ENCODE measurements at places on chromosomes 2 and 18.

DNA sequence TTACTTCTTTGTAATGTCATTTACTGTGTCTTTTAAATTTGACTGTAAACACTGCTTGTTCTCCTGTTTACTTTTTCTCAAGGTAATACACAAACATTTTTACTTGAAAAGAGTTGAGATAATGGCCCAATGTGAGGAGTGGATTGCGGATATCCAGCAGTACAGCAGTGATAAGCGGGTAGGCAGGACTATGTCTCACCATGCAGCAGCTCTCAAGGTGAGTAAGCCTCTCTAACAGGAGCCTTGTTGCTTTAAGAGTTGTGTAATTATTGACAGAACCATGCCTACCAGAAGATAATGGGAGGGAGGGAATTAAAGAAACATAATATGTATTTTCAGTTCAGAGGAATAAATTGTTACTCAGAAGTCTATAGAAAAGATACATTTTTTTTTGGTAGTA is 16.5 kb upstream of the TTC27 start:
- no peak for DNase-seq

- no peak for DNase-seq
Measured at GRCh38 chr2:181318504-181319280, 138.5 kb upstream of the ITGA4 start.

DNA sequence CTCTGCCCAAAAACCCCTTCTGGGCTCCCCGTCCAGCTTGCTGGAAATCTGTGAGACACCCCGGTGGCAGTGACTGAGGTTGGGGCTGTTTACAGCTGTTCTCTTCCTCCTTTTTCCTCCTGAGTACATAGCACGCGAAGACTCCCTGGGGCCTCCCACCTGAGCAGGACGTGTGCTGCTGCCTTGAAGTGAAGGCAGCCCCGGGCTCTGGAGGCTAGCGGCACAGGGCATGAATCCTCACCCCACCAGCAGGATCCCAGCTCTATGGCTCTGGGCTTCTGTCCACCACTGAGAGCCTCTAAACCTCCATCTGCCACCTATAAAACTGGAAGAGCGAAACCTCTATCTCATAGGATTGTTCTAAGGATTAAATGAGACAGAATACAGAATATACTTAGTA is 182.5 kb downstream of the TMEM163 start:
- DNase-seq, result no peak

DNA sequence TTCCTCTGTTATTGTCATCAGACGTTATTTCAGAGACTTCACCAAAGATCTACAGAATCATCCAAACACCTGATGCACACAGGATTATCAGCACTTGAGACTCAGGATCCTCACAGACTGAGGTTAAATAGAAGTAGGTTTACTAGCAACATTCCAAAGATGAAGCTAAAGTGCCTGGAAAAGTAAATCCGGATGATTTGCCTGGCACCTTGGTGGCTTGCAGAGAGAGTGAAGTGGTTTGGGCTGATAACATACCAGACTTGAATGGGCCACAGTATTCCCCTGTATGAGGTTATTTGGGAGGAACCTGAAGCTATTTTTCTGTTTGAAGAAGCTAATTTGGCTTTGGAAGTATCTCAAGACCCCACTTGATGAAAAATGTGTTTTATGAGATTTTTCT is 51.0 kb downstream of the OXER1 start:
- no peak for DNase-seq

DNA sequence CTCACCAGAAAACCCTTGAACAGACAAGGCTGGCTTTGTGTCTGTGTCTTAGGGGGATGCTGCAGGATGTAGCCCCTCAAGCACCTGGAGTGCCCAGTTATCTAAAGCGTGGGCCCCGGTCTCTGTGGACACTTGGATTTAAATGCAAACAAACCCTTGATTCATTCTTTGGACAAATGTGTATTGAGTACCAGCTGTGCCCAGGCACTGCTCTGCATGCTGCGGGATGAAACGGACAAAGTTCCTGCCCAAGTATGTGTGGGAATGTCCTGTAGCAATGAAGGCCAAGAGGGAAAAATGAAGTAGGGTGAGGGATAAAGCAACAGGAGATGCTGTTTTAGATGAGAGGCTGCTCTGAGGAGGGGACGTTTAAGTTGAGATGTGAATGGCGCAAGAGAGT is 53.9 kb downstream of the BOLA3 start:
- DNase-seq, result no peak

DNA sequence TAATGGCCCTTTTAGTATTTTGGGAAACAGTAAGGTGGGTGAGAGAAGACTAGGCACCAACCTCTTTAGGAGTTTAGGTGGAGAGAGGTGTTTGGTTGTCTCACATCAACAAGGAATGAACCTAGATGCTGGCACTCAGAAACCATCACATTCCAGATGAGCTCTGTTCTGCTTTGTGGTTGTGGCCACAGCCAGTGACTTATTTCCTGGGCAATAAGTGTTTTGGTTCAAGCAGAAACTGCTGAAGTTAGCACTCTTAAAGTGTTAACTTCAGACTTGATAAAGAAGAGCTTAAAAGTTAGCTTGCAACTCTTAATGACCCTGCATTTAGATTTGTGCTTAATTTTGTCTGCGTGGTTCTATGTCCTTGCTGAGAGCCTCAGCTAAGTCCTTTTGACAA is 929.2 kb downstream of the SLC4A3 start:
- DNase-seq, result no peak

DNA sequence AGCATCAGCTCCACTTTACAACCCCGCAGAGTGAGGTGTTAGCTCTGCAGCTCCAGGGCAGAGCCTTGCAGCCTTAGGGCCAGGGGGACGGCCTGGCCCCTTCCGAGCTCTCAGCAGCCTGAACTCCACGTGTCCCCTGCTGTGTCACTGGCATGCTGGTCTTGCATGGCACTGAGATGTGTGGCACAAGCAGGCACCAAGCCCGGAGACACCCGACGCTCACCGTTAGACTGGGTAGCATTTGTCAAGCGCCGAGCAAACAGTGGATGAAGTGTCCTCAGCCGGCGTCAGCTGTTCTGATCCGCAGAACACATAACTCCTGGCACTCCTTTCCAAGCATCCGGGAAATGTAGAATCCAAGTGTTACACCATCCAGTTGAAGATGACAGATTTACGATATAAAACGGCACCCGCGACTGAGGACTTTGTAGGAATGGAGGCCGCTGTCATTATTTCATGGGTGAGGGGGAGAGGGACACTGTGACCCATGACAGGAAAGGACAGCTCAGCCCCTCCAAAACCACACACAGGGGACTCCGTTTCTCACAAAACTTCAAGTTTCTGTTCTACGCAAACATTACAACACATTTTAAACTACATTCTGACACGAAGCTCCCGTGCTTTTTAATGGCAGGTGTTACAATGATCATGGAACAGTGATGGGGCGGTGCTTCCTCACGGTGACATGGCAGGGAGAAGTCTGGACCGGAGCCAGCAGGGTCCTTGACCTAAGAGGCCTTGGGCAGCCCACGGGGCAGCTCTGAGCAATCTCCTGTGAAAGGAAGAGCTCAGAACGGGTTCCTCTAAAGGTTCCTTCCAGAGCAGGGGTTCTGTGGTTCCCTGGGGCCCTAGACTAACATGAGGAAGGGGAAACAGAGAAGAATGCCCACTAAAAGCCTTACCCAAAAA is 89.4 kb downstream of the HDAC4 start:
- no peak for DNase-seq

DNA sequence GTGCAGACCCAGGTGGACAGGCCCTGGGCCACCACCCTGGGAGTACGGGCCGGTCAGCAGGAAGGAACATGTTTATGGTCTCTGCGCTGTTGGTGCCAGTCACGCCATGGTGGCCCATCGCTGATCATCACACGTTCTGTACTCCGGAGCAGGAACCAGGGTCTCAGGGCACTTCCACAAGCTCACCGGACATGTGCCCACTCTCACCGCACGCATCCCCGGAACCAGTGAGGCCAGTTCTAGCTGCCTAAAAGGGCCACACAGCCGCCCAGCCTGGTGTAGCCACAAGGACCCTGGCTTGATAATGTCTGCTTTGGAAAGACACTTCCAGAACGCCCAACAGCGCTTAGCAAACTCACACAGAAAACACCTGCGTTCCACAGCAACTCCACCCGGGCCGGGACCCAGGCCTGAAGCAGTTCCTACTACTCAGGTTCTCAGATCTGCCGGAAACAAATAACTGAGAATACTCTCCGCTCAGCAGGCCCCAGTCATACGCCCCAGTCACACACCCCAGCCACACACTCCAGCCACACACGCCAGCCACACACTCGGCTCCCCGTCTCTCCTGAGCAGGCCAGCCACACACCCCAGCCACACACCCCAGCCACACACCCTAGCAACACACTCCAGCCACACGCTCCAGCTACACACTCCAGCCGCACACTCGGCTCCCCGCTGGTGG is 123.3 kb downstream of the HDAC4 start:
- DNase-seq, result no peak

GRCh38 chr18:4107049-4107467 is 348.0 kb downstream of the DLGAP1 start:
- DNase-seq, result no peak

- no peak for DNase-seq
Measured at GRCh38 chr18:11663439-11664029, 25.5 kb upstream of the GNAL start.

DNA sequence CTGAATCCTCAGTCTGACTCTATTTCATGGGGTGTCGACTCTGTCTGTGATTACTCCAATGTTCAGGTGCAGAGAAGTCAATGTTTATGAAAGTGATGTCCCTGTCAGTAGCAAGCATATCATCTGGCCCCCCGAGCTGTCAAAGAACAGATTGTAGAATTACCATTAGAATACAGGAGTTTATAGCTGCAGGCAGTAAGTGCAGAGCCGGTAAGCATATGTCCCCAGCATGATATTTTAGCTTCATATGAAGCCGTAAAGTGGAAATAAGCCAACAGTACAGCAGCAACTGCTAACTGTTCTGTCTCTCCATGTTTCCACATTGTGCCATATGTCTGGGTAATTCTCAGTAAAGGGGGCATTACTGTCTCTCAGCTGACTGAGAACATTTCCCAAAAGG is 541.8 kb downstream of the SOX11 start:
- no peak for DNase-seq

GRCh38 chr2:95292623-95293260 is 4.4 kb upstream of the KCNIP3 start:
- DNase-seq, result no peak

GRCh38 chr2:73008766-73009135 is 62.8 kb downstream of the SFXN5 start:
- DNase-seq, result no peak

- DNase-seq, result no peak
Measured at GRCh38 chr2:127561371-127561770, 25.9 kb downstream of the MYO7B start.

GRCh38 chr2:237967463-237967951 is 693 bp downstream of the UBE2F start:
- DNase-seq, result no peak

- DNase-seq, result no peak
Measured at GRCh38 chr2:151906633-151906998, 78.4 kb upstream of the ARL5A start.

DNA sequence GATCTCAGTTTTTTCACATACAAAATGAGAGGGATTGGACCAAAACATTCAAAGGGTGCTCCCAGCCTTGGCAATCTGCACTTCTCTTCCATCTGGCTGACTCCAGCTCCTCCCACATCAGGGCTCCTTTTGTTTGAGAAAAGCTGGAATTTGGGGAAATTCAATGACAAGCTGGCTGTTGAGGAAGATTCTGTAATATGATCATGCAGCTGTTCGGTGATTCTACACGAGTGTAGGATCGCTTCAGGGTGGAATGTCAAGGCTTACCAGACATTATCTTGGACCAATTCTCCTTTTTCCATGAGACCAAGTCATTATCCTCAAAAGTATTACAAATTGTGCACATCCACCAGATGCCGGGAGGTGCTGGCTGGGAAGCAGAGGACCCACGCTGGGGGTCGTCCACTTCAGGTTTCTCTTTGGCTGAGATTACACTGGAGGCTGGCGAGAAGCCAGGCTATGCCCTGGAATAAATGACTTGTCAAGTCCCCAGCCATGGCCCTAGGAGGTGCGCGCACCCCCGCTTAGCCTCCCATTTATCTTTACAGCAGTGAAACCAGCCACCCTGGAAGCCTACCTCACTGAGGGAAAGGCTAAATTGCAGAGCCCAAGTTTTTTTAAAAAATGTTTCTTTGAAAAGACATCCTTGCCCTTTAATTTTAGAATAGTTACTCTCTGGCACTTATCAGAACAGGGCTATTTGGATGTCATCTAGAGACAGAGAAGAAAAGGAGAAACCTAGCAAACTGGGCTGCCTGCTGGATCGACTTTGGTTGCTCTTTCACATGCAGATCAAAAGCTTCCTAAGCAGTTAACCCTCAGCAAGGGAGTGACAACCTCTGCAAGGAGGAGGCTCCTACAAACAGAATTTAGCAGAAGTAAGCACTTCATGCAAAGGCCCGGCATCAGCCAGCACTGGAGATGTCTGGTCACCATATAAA is 42.5 kb upstream of the LCLAT1 start:
- no peak for DNase-seq

DNA sequence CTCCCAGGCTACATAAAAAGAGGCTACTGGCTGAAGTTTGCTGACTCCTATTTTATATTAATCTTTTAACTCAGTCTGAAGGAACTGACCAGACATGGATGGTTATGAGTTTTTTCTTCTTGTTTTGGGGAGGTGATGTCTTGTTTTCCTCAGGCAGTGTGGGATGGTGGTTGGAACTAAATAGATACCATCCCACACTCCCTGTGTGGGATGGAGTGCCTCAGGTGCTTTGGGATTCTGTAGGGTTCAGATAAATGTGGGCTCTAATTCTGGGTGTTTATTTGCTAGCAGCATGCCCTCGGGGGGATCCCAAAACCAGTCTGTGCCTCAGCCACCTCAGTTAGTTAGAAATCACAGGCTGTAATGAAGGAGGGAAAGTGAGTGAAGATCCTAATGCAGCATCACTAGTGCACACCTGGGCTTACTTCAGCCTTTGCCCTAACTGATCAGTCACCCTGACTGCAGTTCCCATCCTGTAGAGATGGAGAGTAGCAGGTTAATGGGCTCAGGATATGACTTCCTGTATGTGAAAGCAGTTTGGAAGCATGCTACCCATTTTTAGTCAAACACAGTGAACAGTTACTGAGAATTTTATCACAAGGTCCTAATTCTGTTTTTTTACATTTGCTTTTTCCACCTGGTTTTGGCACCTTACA is 132.2 kb downstream of the SPTBN1 start:
- DNase-seq, result no peak

- no peak for DNase-seq
Measured at GRCh38 chr2:13009027-13009642, 292.4 kb downstream of the TRIB2 start.

GRCh38 chr18:76756531-76757253 is 65.7 kb upstream of the ZNF236 start:
- DNase-seq, result no peak

DNA sequence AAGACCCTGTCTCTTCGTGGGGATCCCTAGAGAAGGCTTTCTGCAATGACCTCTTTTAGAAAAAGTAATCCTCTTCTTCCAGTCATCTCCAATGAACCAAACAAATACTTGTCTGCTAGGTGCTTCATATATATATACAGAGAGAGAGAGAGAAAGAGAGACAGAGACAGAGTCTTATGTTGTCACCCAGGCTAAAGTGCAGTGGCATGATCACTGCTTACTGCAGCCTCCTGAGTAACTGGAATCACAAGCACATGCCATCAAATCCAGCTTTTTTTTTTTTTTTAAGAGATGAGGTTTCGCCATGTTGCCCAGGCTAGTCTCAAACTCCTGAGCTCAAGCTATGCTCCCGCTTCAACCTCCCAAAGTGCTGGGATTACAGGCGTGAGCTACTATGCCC is 18.6 kb upstream of the PKDCC start:
- DNase-seq, result no peak

GRCh38 chr2:70514612-70515055 is 39.0 kb downstream of the TGFA start:
- DNase-seq, result no peak

Data from hematopoietic multipotent progenitor cell treated with erythropoietin and hydrocortisone succinate and interleukin-3 and kit ligand, for 8 days (in vitro differentiated cells).